Left colon (tissue), 2 donors: ENCODE measurements at places on chromosomes 6 and 20. TPM values are rescaled to one million over a fixed set of nuclear protein-coding genes. Genes with fewer than 3 reads are reported as not detected.

GRCh38 chr6:142482249-142482648 is 180.4 kb downstream of the ADGRG6 start:
- DNase-seq: no peak

- no peak for DNase-seq
Observed at GRCh38 chr20:13265941-13266340, 44.9 kb downstream of the ISM1 start.

DNA sequence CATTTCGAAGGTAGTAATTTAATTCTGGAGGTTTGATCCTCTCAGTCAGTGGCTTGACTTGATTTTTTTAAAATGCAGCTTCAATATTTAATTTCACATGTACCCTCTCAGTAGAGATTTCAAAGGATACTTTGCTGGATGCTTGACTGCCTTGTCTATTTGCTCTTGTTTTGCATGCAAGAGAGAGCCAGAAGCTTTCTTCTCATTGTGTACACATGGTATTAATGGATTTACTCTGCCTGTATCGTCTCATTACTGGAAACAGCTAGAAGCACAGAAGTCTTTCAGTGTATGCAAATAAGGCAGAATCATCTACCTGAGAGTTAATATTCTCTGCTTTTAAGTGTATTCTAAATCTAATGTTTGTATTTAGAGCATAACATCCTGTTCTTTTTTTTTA is 84.3 kb upstream of the FOXO3 start:
- no peak for DNase-seq

GRCh38 chr6:166308033-166308768 is at the start of gene PRR18:
Gene PRR18 (minus strand): TSS chr6:166308392. CDS start chr6:166308142, 250 bp downstream.
- DNase-seq: no peak

GRCh38 chr6:33742092-33742491 is 4.6 kb downstream of the IP6K3 start:
- no peak for DNase-seq

- DNase-seq: no peak
Observed at GRCh38 chr6:124996411-124996810, 34.2 kb downstream of the RNF217 start.

DNA sequence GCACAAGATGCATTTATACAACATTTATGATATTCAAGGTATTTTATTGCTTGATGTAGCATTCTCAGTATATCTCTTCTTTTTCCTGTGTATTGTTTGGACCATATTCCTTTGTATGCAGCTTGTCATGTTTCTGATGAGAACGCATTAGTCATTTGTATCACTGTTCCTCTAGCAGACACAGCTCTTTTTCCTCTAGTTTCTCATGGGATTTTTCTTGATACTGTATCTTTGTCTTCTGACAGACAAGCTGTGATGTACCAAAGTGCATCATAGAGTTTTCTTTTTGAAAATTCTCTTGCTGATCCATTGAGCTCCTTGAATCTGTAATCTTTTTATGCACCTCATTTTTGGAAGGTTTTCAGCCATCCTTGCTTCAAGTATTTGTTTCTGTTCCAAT is 140.9 kb downstream of the SLC22A3 start:
- DNase-seq: no peak

- DNase-seq: no peak
Observed at GRCh38 chr20:49471397-49471796, 11.1 kb downstream of the KCNB1 start.

- no peak for DNase-seq
Observed at GRCh38 chr6:45423824-45424450, 46.2 kb upstream of the SUPT3H start.

GRCh38 chr6:52457096-52457495 is 37.0 kb downstream of the EFHC1 start:
- no peak for DNase-seq

SIRPG gene
- 0.52 TPM for total RNA-seq

APOBEC2 gene
- total RNA-seq: not detected
